ENCODE measurements at places on chromosomes 2 and 18.
A peak's percentile ranks its signal among the peaks of the same experiment; 100 is the strongest.

GRCh38 chr2:166167449-166167848 is 39.6 kb upstream of the SCN1A start:
- no peak for DNase-seq

DNA sequence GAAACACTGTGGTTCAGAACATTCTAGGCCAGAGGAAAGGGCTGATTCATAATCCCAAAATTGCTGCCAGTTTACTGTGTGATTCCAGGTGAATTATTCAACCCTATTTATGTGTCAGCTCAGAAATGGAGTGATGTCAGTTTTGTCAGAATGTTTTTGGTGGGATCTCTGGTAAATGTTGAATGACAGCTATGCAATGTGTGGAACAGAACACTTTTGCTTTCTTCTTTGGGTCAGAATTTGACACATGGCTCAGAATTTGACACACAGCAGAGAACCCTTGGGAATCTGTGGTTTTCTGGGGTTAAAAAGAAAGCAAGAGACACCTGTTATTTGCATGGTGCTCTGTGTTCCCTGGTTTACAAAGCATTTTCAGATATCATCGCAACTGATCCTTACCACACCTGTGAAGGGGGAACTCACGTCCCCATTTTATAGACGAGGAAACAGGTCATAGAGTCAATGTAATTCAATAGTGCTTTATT is 1.6 kb upstream of the MTA3 start:
- DNase-seq: no peak

- no peak for DNase-seq
Measured at GRCh38 chr2:100806550-100806949, 13.4 kb upstream of the NPAS2 start.

GRCh38 chr2:128329607-128330006 is 10.9 kb upstream of the HS6ST1 start:
- no peak for DNase-seq

- DNase-seq: no peak
Measured at GRCh38 chr2:96866586-96866985, 3.3 kb downstream of the SEMA4C start.

DNA sequence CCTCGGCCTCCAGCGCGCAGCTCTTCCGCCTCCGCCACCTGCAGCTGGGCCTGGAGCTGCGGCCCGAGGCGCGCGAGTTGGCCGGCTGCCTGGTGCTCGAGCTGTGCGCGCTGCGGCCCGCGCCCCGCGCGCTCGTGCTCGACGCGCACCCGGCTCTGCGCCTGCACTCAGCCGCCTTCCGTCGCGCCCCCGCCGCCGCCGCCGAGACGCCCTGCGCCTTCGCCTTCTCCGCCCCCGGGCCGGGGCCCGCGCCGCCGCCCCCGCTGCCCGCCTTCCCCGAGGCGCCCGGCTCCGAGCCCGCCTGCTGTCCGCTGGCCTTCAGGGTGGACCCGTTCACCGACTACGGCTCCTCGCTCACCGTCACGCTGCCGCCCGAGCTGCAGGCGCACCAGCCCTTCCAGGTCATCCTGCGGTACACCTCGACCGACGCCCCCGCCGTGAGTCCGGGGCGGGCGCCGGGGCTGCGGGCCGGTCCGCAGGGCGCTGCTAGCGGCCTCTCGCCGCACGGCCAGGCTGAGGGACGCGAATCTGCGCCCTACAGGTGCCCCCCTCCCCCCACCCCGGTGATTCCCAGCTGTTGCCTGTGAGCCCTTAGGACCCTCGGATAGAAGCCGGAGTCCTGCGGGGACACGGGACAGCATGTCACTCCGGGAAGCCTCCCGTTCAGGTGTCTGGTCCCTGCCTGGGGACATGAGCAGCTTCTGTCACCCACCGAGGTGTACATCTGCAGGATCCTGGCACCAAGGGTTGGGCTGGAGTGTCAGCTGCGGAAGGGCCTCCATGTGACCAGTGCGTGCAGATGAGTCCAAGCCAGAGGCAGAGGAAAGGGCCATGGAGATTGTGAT is 616 bp downstream of the RNPEPL1 start:
- peak; percentile 49 for DNase-seq

GRCh38 chr2:157813467-157813866 is 62.7 kb downstream of the ACVR1 start:
- no peak for DNase-seq

DNA sequence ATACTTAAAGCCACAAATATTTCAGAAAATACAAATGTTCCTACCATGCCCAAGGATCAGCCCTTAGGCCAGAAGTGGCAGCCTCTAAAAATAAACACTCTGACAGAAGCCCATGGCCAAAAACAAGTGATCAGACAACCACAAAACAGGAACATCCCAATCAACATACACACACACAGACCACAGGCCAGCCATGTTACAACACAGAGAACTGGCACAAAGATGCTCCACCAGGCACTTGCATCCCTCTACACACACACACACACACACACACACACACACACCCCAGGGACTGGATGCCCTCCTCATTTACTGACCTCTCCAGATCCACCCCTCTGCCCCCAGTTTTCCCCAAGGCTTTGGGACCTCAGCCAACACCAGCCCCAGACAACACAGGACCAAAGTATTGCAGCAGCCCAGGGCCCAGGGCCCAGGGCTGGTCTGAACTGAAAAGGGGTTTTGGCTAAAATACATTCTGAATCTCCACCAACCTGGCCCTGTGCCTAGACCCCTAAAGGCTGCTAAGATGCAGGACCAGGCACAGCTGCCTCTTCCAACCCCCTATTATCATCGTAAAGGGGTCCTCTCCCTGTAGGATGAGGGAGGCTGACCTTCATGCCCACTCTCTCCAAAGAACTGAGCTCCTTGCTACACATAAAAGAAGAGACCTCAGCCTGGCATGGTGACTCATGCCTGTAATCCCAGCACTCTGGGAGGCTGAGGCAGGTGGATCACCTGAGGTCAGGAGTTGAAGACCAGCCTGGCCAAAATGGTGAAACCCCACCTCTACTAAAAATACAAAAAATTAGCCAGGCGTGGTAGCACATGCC is 151.4 kb downstream of the TNS1 start:
- DNase-seq: peak; percentile 68

GRCh38 chr2:202512176-202512575 is 122.6 kb upstream of the FAM117B start:
- DNase-seq: no peak

GRCh38 chr2:101855776-101856175 is 136.0 kb upstream of the IL1R2 start:
- no peak for DNase-seq

DNA sequence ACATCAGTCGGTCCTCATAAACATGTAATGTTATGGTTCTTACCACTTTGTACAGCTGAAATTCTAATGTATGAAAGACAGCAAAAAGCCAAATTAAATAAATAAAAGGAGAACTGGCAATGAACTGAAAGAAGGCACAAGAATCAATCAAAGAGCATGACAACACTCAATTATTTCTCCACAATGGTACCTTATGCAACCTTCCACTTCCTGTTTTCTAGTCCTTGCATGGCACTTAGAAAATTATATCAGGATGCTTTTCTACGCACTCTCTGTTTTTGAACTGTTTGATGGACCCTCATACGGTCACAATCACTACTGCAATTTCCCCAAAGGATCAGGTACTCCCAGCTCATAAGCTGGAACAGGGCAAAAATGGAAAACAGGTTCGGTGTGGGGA is 81.6 kb downstream of the EPB41L3 start:
- no peak for DNase-seq

DNA sequence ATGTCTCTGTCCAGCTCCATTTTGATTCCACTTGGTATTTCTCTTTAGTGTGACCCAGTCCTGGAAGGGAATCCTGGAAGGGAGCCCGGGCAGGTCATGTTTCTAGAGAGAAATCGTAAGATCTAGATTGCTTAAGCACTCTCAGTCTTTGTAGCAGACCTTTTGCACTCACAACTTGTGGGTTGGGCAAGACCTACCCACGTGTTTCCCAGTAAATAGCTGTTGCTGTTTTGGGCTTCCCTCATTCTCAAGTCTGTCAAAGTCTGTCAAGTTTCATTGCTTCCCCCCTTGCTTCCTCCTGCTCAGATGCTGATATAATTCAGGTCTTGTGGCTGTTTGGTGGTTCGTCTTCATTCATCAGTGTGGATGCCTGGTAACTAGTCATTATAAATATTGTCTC is 17.4 kb upstream of the NEMP2 start:
- no peak for DNase-seq

- DNase-seq: no peak
Measured at GRCh38 chr2:178114462-178114861, 2.2 kb downstream of the RBM45 start.

- no peak for DNase-seq
Measured at GRCh38 chr2:239137165-239137897, 263.5 kb downstream of the HDAC4 start.

DNA sequence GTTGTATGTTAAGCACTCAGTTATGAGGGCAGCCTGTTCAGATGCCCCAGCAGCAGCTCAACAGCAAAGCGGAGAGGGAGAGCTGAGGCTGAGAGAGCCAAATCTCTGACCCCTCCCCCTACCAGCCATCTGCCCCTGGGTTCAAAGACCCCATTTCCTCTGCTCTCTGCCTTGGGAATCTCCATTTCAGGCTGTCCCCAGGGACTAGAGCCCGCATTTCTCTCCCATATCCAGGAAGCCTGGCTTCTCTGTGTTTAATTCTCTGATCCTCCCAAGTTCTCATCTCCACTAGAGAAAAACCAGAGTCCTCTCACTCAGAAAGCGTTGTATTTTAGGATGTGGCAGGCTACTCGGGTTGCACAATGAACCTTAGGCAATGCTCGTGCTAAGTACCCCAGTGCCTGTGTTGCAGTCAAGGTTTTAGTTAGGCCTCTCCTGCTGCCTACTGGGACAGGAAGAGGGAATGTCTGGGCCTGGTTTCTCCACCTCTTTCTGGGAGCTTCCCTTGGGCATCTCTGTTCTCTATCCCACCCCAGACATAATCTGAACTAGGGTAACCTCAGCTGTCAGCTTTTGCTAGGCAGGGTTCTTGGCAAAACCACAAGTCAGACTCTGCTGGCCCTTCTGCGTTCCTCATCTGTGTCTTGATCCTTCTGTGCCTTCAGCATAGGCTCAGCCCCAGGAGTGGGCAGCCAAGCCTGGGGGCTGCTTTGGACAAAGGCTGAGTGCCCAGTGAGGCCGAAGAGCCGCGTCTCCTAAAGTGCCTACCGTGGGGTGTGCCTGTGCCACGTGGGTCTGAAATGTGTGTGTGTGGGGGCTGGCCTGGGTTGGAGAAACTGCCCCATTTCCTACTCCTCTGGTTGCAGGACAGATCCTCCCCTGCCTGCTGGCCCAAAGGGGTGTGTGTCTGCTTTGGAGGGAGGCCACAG is 96.8 kb downstream of the STPG4 start:
- DNase-seq: peak; percentile 74

DNA sequence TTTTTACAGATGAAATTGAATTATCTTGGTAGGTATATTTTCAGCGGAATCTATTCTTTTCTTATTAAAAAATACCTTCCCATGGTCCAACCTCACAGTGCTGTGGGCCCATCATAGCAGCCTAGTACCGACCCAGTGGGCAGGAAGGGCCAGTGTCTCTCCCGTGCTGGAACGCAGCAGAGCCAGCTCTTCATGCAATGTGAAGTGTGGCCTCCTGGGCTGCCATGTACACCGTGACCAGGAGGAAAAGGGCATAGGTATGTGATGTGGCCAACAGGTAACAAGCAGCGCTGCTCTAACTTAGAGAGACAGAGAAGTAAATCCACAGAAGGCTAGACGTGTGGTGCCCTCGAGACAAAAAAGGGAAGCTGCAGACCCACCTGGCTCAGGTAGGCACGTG is 221.1 kb upstream of the SALL3 start:
- no peak for DNase-seq

DNA sequence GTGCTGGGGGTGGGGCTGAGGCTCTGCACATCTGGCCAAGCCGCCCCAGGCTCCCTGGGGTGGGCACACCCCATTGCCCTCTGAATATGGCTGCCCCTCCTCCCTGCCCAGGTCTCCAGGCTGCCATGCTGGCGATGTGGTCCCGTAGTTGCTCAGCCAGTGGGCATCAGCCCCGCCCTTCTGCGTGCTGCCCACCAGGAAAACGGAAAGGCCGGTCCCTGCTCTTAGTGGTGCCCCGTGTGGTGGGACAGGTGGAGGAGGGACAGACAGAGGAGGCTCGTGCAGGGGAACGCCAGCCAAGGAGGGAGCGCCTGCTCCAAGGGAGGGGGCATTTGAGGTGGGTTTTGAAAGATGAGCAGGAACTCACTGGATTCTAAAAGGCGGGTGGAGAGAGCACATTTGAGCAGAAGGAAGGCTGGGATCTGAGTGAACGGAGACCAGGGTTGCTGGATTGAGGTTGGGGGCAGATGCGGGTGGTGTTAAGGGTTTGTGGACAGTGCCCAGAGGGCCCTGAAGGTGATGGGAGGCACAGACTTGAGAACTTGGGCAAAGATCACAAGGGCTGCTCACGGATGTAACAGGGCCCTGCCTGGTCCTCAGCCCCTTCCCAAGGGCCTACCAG is 6.7 kb upstream of the B3GNT7 start:
- DNase-seq: no peak

GRCh38 chr2:19369341-19369955 is 11.0 kb upstream of the OSR1 start:
- no peak for DNase-seq

DNA sequence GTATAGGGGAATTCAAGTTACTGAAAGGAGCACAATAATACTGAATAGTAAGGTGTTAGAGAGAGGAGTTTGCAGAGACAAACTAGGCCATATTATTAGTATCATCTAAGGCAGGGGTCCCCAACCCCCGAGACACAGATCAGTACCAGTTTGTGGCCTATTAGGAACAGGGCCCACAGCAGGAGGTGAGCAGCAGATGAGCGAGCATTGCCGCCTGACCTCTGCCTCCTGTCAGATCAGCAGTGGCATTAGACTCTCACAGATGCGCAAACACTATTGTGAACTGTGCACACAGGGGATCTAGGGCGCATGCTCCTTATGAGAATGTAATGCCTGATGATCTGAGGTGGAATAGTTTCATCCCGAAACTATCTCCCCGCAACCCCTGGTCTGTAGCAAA is 41.8 kb upstream of the TMEM200C start:
- DNase-seq: no peak

- no peak for DNase-seq
Measured at GRCh38 chr2:160308476-160308875, 108.4 kb upstream of the ITGB6 start.

- no peak for DNase-seq
Measured at GRCh38 chr2:207589143-207589542, 36.1 kb downstream of the METTL21A start.

DNA sequence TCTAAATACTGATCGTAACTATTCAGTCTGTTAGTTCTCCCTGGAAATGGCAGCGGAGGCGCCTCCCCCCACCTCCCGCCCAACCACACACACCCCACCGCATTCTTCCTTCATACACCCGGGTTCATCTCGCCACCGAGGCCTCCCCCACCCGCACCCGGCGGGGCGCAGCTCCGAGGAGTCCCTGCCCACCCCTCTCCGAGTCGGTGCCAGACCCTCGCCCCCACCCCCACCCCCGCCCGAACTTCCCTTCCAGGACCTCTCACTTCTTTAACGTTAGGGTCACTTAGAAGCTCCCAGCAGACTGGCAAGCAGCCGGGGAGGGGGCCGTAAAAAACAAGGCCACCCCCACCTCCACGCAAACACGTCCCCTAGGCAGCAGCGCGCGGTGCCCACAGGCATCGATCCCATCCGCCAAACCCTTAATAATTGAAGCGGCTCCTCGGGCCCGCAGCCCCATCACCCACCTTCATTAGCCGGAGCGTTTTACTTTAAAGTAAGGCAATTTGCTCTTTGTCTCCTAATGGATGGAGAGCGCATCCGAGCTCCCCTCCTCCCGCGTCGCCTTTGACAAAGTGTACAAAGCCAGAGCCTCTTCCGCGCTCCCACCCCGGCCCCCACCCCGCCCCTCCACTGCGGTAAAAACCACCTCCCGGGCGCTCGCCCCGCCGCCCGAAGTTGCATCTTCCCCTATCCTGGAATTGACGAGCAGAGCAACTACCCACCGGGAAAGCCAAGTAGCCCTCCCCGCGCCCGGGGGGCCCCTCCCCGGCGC is 624 bp downstream of the ZNF516 start:
- DNase-seq: no peak

GRCh38 chr18:35387152-35387571 is 10.0 kb upstream of the ZNF396 start:
- no peak for DNase-seq
